ENCODE measurements at places on chromosomes 11 and 22.

DNA sequence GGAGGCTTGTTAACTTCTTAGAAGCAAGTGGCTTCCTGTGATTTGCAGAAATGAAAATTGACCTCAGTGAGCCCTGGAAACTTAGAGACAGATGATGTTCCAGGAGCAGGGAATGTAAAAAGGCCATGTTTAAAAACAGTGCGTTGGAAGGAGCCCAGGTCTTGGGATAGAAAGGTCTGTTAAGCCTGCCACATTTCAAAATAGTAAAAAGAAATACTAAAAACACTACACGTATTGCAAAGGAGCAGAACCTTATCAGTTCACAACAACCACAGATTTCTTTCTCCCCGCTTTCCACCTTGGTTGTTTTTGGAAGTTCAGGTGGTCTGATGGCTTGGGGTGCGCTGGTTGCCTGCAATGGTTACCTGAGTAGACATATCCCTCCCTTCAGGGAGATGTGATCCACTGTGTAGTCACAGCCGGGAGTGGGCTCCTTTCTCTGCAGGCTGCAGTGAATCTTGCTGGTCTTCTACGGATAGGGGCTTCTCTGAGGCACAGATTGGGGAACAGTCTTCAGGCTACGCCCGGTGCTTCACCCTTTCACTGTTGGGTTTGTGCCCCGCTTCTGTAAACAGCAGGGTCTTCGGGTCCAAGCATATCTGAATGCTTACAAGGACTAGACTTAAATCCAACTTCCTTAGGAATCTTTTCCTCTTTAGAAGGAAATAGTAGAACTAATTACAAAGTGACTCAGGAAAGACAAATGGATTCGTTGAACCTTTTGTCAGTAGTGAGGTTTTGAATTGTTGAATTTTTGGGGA lies 1.9 kb downstream of the TEAD1 start:
- DNase-seq: no peak

DNA sequence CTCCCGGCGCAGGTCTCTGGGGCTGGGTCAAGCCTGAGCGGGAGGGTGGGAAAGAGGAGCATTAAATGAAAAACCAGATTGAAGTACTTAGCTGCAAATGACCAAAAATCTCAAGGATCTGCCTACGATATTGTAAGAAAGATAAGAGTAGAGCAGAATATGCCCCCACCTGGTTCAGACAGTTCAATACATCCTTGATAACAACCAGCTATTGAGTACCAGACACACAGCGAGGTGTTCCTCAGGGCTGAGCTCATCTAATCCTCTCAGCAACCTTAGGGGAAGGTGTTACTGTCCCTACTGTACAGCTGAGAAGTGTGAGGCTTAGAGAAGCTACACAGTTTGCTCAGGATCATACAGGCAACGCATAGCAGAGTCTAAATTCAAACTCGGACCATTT lies 27.4 kb upstream of the HMGXB4 start:
- DNase-seq: no peak

GRCh38 chr22:50529897-50530579 lies at the start of gene TYMP:
Gene TYMP (minus strand): TSS chr22:50530012. CDS start chr22:50529709, 303 bp downstream.
- no peak for DNase-seq

GRCh38 chr11:115425816-115426215 lies 78.4 kb downstream of the CADM1 start:
- no peak for DNase-seq

DNA sequence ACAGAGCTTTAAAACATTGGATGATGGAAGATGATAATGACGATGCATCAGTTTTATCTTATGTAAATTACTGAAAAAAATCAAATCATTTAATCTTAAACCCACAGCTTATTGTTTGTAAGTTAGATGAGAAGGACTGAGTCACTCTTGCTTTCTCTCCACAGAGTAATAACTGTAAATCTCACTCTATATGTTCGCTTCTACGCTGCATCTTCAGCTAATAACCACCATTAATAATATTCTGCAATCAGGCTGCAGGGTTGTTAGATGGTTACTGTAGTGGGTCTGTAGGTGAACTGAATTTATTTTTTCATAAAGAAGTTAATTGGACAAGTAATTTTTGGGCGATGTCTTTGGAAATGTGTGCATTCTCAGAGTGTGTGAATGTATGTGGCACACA lies 260.0 kb downstream of the FAT3 start:
- no peak for DNase-seq

DNA sequence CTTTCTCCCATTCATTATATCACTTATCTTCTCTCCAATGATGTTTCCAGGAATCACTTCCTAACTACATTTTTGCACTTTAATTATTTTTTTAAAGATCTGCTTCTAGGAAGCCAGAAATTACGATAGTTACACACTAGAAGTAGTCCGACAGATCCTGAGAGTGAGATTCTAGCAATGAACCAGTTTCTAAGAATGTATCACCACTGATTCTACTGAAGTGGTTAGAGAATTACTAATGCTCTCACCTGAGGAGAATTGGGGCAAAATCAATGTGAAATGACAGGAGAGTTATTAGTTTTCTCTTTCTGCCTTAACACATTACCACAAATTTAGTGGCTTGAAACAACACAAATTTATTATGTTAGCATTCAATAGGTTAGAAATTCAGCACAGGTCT lies 241.2 kb downstream of the CASP12 start:
- no peak for DNase-seq
